ENCODE measurements at places on chromosomes 6 and 20. TPM values are rescaled to one million over a fixed set of nuclear protein-coding genes. Genes with fewer than 3 reads are reported as not detected.

Gene ADISSP
- 44.1 TPM for total RNA-seq

Gene SIRPB1
- total RNA-seq: 0.18 TPM

Gene RSPH9
- total RNA-seq: not detected

Gene GPR63
- not detected for total RNA-seq

Gene C6orf15
- not detected for total RNA-seq

Gene GGTLC1
- total RNA-seq: not detected

Gene NCOA6
- 15.4 TPM for total RNA-seq

Gene POM121L2
- total RNA-seq: not detected

Gene SLC22A23
- total RNA-seq: not detected

Gene CDSN
- total RNA-seq: not detected

Gene RSPH4A
- total RNA-seq: not detected

Gene PACSIN1
- total RNA-seq: not detected

Gene MTFR2
- total RNA-seq: 7.2 TPM

Gene SLCO4A1
- total RNA-seq: 0.72 TPM

Gene AKAP7
- not detected for total RNA-seq

Gene UBD
- total RNA-seq: not detected

Gene NKX2-2
- total RNA-seq: not detected

Gene NR2E1
- total RNA-seq: not detected

Gene C20orf144
- total RNA-seq: 0.69 TPM

Gene NHLRC1
- not detected for total RNA-seq
